Pulmonary artery endothelial cell (primary cell): ENCODE measurements at places on chromosomes 2 and 18.
A peak's percentile ranks its signal among the peaks of the same experiment; 100 is the strongest.

DNA sequence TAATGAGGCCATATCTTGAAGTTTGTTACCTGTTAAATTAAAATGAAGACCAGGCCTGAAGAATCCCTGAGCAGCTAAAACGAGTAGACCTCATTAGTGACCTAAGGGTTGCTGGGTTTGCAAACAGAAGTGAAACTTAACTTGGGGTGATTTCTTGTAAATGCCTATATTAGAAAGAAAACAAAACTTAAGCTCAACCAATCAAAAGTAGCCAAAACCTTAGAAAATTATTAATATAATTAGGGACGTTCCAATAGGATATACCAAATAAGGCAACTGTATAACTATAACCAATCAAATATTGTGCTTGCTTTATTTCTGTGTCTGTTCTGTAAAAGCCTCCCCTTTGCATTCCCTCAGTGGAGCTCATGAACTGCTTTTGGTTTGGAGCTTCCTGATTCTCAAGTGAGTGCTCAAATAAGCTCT lies 137.9 kb upstream of the VRK2 start:
- DNase-seq, result no peak

DNA sequence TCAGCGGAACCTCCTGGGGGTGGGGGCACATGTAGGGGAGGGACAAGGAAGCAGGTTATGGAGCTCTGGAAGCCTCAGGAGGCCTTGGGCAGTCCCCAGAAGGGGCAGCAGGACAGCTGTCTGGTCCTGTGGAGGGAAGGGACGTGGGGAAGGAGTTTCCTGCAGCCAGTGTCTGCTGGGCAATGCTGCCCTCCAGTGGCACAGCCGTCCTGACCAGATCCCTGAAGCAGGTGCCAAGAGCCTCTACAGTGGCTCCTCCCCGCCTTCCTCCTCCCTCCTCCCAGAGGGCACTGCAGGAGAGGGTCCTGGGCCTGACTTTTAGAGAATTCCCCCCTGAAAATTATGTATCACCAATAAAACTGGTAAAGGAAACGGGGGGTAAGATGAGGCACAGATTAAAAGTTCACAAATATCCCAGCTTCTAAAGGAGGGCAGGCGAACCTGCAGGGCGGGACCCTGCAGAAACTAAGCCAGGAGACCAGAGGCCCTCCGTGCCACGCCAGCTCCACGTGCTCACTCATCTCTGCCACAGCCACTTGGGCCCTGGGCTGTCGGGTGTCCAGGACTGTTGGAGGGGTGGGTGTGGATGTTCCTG lies 258.5 kb downstream of the TWIST2 start:
- DNase-seq, result peak; percentile 22

- DNase-seq, result no peak
These were observed 95.4 kb upstream of the CYP1B1 start for GRCh38 chr2:38171208-38171855.

DNA sequence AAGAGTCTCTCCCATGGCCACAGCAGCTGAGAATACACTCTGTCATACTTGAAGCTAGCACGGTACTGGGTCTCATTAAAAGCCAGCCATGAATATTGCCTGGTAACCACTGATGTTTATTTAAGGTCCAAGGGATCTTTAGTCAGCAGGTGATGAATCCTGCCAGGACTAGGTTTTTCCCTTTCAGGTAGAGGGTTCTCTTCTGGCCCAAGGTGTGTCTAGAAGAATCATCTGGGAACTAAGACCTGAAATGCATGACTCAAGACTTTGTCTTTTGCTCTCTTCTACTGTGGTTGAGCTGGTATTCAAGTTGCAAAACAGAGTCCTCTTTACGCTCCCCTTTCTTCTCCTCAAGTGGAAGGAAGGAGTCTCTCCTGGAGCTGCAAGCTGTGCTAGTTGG lies 400.5 kb upstream of the FSIP2 start:
- no peak for DNase-seq

- DNase-seq, result no peak
These were observed 844.6 kb upstream of the ID2 start for GRCh38 chr2:7837237-7837760.

DNA sequence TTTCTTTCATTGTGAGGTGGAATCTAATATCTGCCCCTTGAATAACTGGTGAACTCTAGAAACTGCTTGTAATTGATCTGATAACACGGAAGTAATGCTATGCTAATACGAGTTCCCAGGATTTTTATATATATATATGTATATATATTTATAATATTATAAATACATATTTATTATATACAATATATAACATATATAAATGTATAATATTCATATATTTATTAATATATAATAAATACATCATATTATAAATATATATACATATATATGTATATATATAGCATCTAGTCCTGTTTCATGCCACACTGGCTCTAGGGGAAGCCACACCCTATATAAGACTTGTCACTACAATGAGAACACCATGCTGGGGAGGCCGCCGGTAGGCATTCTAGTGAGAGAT lies 156.7 kb upstream of the CDH19 start:
- no peak for DNase-seq

DNA sequence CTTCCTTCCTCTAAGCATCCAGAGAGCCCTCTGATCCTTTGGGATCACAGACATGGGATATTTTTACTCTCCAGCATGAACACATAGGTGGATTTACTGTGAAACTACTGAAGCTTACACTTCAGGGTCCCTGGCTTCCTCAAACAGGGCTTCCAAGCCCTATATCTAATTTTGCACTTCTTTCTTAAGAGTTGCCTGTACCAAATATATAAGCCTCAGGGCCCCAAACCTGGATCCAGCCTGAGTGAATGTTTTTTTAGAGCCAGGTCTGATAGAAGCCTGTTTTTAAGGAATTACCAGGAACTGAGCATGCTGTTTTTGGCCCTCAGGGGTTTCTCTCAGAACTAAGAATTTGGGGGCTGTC lies 13.2 kb upstream of the KCMF1 start:
- DNase-seq, result no peak

DNA sequence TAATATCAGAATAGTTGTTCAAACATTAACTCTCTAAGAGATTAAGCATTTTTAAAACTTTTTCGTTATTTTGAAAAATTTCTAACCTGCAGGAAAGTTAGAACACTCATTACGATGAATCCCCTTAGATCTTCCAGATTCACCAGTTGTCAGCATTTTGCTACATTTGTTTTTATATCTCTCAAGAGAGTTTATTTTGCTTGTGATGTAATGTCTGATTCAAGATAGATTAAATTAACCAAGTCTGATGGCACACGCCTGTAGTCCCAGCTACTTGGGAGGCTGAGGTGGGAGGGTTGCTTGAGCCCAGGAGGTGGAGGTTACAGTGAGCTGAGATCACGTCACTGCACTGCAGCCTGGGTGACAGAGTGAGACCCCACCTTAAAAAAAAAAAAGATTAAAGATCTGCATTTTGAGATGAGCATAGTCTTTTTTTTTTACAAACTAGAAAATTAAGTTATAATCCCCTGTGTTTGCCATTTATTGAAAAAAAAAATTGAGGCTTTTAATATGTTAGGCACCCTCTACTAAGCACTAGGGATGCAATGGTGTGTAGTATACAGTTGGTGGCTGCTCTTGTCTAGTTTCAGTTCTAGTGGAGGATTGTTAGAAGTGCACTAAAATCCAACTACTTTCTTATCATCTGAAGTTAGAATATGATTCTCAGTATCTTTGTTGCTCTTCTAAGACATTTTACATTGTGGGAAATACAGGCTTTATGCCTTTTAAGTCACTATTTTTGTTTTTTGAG lies 20.9 kb downstream of the RAB10 start:
- no peak for DNase-seq
